Right ventricle myocardium superior (tissue), 1 donor: ENCODE measurements at places on chromosomes 11 and 22.

GRCh38 chr11:67611704-67612587 lies 5.2 kb downstream of the NDUFV1 start:
- DNase-seq: no peak

GRCh38 chr22:45014654-45015053 lies 4.8 kb upstream of the PHF21B start:
- DNase-seq: no peak

- DNase-seq: peak; percentile 70
Measured at GRCh38 chr22:42792909-42793847, 63.9 kb downstream of the ARFGAP3 start.

- DNase-seq: no peak
Measured at GRCh38 chr22:28710576-28711191, 30.9 kb downstream of the CHEK2 start.

- no peak for DNase-seq
Measured at GRCh38 chr22:36243986-36244385, 4.7 kb upstream of the APOL2 start.

GRCh38 chr11:114202011-114202609 lies 94.1 kb upstream of the NNMT start:
- no peak for DNase-seq

GRCh38 chr11:114683007-114683406 lies 4.7 kb downstream of the NXPE2 start:
- DNase-seq: no peak

DNA sequence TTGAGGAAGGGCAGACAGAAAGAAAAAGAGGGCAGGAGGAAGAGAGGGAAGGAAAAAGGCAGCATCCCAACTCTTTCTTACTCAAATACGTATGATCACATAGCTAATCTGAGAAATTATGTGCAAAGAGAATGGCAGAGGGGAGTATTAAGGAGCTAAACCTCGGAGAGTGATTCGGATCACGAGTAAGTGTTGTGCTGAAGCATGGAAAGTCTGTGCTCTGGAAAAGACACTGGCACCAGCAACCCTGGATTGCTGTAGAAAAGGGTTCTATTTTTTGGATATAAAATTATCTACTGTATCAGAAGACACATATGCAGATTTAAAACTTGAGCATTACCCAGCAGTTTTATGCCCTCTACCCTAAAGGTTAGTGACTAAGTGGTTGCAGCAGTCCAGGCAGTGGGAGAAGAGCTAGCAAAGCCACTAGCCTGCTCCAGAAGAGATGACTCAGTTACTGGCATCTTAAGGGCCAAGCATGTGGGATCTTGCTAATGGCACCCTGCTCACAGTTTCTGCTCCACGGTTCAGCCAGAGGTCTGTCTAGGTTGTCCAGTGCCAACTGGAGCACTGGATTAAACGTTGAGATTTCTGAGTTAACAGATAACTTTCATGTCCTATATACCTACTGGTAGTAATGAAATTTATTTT lies 151.7 kb downstream of the SWAP70 start:
- DNase-seq: no peak

DNA sequence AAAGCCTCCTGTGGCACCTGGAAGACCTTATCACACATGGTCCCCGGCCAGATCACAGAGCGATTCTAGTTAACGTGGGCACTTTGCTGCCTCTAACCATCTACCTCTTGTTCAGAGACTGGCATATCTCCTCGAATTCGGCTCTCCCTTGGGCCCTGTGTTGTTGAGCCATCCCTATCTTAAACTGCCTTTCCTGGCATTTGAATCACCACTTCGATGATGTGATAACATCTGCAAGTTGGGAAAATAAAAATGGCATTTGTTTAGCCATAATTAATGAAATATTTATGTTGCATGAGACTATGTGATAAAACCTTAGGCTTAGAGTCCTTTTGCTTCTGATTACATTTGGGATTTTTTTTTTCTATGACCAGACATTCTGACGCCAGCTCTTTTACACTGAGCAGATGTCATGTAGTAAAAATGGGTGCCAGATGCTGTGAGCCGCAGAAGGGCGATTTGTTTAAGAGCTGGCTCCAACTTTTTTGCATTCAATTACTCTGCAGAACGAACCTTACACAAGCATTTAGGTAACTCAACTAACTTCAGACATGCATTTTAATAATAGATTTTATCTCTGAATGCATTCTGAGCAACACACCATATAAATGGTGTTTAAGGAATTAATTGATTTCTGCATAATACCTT lies 58.5 kb upstream of the PARVA start:
- no peak for DNase-seq

- no peak for DNase-seq
Measured at GRCh38 chr22:21612858-21613257, 17.0 kb downstream of the YDJC start.

GRCh38 chr11:125036933-125037332 lies 26.2 kb upstream of the SLC37A2 start:
- no peak for DNase-seq

DNA sequence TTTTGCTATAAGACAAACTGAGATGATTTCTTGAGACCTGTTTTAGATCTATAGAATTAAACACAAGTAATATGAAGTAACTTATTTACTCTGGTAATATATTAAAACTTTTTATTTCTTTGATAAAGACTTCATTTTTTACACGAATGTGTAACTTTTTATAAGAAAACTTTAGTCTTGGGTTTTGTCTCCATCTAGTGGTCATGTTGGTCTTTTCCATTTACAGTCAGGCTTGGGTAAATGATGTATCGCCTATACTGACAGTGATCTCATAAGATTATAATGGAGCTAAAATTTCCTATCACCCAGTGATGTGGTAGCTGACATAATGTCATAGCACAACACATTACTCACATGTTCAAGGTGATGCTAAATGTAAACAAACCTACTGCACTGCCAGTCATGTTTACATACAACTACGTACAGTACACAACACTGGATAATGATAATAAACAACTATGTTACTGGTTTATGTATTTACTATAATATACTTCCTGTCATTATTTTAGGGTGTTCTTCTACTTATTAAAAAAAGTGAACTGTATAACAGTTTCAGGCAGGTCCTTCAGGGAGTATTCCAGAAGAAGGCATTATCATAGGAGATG lies 7.5 kb upstream of the C11orf97 start:
- no peak for DNase-seq

- DNase-seq: peak; percentile 84
Measured at GRCh38 chr11:1755692-1756561, 5.5 kb upstream of the IFITM10 start.

DNA sequence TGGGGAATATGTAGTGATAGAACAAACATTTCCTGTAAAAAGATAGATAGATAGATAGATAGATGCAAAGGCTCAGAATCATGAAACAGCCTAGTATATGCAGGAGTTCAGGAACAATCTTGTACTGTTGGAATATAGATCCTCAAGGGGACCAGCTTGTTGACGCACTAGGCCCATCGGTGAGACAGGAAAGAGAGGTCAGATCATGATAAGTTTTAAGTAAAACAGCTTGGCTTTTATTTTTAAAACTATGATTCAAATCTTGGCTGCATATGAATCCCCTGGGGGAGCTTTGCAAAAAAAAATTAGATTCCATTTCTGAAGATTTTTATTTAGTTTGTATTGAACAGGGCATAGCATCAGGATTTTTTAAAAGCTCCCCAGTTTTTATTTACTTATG lies 185.8 kb downstream of the TRPC6 start:
- no peak for DNase-seq

DNA sequence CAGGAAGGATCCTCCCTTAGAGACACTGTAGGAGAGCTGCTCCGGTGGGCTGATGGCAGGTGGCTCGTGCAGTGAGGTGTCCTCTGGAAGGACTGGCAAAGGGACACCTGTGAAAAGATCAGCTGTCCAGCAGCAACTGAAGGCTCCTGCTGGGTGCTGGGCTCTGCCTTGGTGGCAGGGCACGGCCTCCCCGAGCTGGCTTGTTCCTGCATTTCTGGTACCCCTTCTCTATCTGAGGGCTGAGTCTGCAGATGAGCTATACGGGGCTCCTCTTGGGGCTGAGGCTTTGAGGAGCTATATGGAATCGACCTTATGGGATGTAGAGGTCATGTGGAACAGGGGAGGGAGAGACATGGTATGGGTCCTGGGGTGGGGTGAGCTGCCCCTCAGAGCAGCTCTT lies 875.8 kb downstream of the BRD1 start:
- DNase-seq: no peak

GRCh38 chr11:87057749-87058148 lies 20.0 kb downstream of the TMEM135 start:
- DNase-seq: no peak

DNA sequence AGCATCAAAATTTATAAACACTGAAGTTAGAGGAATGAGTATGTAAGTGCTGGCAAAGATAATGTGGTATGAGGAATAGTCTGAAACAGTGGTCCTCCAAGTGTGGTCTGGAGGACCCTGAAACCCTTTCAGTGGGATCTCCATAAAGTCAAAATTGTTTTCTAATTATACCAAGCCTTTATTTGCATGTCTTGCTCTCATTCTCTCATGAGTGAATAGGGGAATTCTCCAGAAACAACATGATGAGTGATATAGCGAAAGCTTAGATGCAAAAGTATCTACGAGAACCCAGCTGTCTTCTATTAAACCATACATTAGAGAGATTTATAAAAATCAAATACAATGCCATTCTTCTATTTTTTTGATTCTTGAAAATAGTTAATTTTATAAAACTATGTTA lies 145.0 kb upstream of the RAG2 start:
- no peak for DNase-seq

DNA sequence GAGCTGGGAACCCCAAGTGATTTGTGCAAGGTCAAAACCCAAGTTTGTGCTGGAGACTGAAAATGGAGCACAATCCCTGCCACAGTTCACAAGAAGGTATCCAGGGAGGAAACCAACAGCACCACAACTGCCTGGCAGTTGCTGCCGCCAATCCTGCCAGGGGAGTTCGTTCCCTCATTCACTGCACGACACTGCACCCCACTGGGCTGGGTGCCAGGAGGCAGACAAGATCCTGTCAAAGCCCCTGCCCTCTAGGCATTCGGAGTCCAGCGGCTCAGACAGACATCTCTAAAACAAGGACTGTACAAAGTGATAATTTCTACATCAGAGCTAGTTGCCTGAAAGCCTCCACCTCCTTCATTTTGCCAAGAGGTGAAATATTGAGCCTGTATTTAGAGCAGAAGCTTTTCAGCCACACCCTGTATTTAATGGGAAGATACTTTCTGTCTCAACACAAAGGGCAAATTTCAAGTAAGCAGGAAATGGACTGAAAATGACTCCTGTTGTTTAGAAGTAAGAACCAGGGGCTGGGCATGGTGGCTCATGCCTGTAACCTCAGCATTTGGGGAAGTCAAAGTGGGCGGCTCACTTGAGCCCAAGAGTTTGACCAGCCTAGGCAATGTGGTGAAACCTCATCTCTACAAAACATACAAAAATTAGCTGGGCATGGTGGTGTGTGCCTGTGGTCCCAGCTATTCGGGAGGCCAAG lies 277.4 kb upstream of the NARS2 start:
- no peak for DNase-seq

DNA sequence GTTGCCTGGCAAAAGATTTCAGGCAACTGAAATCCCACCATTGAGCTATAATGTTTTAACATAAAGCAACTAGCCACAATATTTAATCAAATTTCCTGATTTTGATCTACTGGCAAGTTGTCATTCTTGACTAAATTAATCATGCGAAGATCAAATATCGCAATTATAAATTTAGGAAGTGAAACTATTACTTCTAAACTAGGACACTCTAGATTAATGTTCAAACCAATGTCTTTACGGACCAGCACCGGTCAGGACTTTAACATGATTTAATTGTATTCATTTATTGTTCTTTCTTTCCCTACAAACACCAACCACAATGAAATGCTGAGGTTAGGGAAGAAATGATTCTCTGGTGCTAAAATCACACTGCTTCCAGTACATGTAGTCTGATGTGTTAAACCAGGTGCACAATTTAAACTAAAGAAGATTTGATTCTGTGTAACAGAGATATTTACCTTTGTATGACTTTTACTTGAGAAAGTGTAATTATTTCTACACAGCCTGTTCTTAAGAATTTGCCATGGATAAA lies 14.9 kb downstream of the GAS2 start:
- no peak for DNase-seq

DNA sequence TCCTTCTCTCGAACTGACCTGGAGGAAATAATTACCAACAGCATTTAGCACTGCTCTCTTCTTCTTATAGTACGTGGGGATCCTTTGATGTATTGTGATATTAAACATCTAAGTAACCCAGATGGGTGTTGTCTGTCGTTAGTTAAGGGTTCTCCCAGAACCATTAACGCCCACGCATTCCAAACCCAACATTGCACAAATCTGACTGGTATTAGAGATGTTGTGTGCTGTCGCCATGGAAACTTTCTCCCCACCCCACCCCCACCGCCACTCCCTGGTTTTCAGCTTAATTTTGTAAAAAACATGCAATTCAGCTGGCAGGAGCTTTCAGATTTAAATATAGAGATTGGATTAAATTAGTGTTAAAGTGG lies 1495.2 kb downstream of the TBC1D22A start:
- no peak for DNase-seq

- DNase-seq: no peak
Measured at GRCh38 chr11:90318651-90319050, 95.8 kb upstream of the CHORDC1 start.

- no peak for DNase-seq
Measured at GRCh38 chr11:10261821-10262220, 32.2 kb downstream of the SBF2 start.

DNA sequence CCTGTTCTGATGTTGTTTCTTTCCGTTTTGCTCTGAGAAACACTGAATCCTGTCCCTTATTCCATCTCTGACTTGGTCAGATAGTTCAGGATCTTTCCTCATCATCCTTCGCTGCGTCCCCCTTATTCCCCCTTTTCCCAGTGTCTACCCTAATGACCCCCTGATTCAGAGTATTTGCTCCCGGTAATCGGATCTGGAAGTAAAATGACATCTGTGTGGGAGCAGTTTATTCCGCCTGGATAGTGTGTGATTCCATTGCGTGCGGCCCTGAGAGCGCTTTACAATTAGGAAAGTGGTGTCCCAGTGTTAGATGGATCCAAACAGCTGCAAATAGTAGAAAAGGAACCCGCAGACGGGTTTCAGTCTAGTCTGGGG lies 606 bp downstream of the DRG1 start:
- no peak for DNase-seq

- DNase-seq: no peak
Measured at GRCh38 chr11:75839851-75840250, 24.8 kb downstream of the UVRAG start.
